ENCODE measurements at places on chromosomes 1 and 21.
A peak's percentile ranks its signal among the peaks of the same experiment; 100 is the strongest.

GRCh38 chr1:188170935-188171334 is 1342.2 kb downstream of the PLA2G4A start:
- no peaks in the 10 kb centered on the region for H3K27me3 ChIP-seq

- DNase-seq: peak; percentile 64
- H3K4me1 ChIP-seq: peaks cover 6% of the 10 kb centered on the region
- no peak overlapping the region for H3K27ac ChIP-seq
Observed at GRCh38 chr1:92484472-92485380, 2.0 kb downstream of the GFI1 start.

DNA sequence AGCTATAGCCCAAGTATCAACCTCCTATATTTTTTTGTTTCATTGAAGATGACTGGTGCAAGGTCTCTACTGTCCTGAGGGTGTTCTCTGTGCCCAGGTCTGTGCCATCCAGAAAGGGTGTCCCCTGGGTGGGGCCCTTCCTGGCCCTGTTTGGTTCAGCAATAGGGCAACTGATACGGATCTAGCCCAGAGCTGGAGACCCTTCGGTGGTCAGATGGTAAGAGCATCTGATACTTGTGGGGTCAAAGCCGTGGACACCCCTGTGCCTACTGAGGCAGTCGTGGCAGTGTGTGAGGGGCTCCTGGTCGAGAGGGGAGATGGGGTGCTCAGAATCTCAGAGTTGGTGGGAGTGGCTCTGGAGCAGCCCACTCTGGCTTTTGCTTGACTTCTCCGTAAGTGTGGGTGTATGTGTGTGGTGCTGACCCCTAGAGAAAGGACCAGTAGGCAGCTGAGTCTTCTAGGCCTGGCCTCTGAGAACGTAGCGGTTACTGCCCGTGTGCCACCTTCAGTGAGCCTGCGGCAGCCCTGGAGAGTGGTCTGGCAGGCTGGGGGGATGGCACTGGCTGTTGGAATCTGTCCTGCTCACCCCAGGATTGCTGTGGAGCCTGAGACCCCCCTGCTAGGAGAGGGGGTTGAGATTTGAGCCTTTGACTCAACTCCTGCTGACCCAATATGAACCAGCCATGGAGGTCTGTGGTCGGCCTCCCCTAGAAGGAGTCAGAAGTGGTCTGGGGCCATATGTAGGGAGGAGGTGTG is 2.7 kb downstream of the AMPD2 start:
- H3K27me3 ChIP-seq: no peaks in the 10 kb centered on the region
- H3K4me1 ChIP-seq: no peaks in the 10 kb centered on the region
- no peak overlapping the region for H3K27ac ChIP-seq
- no peak overlapping the region for H3K4me3 ChIP-seq

GRCh38 chr1:92502247-92502646 is 15.5 kb upstream of the GFI1 start:
- H3K4me1 ChIP-seq: peaks cover 14% of the 10 kb centered on the region
- H3K36me3 ChIP-seq: no peaks in the 10 kb centered on the region
- H3K27ac ChIP-seq: no peak overlapping the region
- no peak for DNase-seq

DNA sequence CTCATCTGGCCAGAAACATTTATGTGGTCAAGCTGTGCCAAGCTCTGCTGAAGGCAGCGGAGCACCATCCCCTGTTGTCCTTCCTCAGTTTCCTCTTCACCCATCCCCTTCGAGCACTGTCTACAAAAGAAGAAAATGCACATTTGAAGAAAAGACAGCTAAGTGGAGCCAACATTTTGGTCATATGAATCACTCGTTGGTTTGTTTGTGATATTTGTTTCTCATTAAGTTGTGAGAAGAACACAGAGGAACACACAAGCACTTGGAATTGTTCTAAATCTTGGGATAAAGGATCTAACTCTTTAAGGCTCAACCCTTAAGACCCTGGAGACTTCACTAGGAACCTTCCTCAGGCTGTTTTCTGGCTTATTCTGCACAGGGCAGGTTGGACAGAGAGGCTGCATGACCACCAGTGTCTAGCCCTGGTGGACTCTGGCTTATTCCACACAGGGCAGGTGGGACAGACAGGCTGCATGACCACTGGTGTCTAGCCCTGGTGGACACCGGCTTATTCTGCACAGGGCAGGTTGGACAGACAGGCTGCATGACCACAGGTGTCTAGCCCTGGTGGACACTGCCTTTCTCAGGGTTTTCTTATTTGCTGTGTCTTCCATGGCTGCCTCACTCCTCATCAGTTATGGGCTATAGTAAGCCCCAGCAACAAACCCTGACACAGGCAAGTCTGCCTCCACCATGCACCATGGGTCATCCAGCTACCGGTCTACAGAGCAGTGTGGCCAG is 35.3 kb upstream of the COL6A2 start:
- H3K27me3 ChIP-seq: no peaks in the 10 kb centered on the region
- H3K4me1 ChIP-seq: no peaks in the 10 kb centered on the region
- H3K27ac ChIP-seq: no peak overlapping the region
- no peak overlapping the region for H3K4me3 ChIP-seq
- H3K36me3 ChIP-seq: no peaks in the 10 kb centered on the region
- no peak for DNase-seq

- H3K4me1 ChIP-seq: no peaks in the 10 kb centered on the region
- no peak for DNase-seq
- no peaks in the 10 kb centered on the region for H3K27me3 ChIP-seq
- no peaks in the 10 kb centered on the region for H3K36me3 ChIP-seq
- H3K27ac ChIP-seq: no peak overlapping the region
Observed at GRCh38 chr1:115317101-115318012, 20.7 kb downstream of the NGF start.

- no peak for DNase-seq
- no peaks in the 10 kb centered on the region for H3K4me1 ChIP-seq
- no peak overlapping the region for H3K4me3 ChIP-seq
- H3K27ac ChIP-seq: no peak overlapping the region
- no peaks in the 10 kb centered on the region for H3K36me3 ChIP-seq
- H3K27me3 ChIP-seq: no peaks in the 10 kb centered on the region
Observed at GRCh38 chr21:27221077-27221476, 254.2 kb upstream of the ADAMTS5 start.

GRCh38 chr21:38254970-38255369 is 1.8 kb upstream of the KCNJ15 start:
- H3K27me3 ChIP-seq: no peaks in the 10 kb centered on the region
- no peak for DNase-seq
- no peak overlapping the region for H3K4me3 ChIP-seq
- H3K36me3 ChIP-seq: no peaks in the 10 kb centered on the region

DNA sequence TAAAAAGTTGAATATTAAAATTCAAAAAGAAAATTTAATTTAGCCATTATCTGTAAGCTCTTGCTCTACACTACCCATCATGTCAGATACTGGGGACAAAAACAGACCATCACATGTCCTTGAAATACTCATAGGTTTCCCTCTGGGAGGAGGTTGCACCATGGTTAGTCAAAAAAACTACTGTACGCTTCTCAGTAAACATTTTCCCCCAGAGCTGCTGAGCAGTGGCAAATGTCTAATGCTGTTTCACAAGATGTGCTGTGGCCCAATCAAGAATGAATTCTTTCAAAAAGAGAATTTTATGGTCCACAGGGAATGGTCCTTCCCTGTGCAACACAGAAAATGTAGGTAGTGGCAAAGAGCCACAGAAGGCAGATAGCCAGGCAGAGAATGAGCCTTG is 6.1 kb downstream of the SLC25A24 start:
- H3K4me1 ChIP-seq: no peaks in the 10 kb centered on the region
- no peaks in the 10 kb centered on the region for H3K36me3 ChIP-seq
- no peak overlapping the region for H3K4me3 ChIP-seq

GRCh38 chr1:11796036-11796828 is 9.5 kb downstream of the MTHFR start:
- no peaks in the 10 kb centered on the region for H3K4me1 ChIP-seq
- no peak for DNase-seq
- peak overlapping the region; percentile 26 for H3K27ac ChIP-seq
- no peaks in the 10 kb centered on the region for H3K36me3 ChIP-seq

Data from right lobe of liver (tissue), 6 donors.